ENCODE measurements at places on chromosomes 2 and 18.

DNA sequence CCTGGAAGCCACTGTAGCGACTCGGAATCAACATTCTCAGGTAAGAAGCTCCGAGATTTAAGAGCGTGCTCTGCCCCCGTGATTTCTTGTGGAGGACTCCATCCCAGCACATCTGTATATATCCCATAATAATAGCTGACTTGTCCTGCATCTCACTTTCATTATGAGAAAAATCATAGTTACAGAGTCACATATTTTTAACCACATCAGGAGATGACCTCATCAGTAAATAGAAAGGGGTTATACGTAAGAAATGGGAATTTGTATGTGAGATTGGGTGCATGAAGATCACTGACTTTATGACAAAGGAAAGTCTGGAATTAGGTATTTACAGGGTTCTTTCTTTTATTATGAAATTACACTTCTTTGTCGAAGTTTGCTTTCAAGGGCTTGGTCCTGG is 16.4 kb upstream of the TMEM18 start:
- no peak for DNase-seq

GRCh38 chr18:55743736-55744135 is 155.7 kb upstream of the TCF4 start:
- DNase-seq, result no peak

DNA sequence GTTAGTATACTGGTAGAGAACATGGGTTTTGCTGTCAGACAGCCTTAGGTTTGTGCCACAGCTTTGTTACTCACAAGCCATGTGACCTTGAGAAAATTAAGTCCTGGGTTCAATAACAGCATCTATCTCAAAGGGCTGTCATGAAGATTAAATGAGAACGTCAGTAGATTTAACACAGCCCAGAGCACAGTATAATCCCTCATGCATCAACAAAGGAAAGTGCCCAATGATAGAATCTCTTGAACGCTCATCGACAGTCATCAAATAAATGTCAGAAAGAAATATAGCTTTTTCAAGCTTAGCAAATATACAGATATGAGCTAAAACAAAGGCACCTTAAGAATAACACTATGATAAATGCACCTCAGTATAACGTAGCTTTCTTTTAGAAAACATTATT is 22.3 kb downstream of the CUL3 start:
- no peak for DNase-seq

GRCh38 chr18:48027401-48027963 is 97.0 kb upstream of the SMAD2 start:
- DNase-seq, result no peak

GRCh38 chr2:101306410-101306809 is 2.1 kb downstream of the RNF149 start:
- DNase-seq, result no peak

DNA sequence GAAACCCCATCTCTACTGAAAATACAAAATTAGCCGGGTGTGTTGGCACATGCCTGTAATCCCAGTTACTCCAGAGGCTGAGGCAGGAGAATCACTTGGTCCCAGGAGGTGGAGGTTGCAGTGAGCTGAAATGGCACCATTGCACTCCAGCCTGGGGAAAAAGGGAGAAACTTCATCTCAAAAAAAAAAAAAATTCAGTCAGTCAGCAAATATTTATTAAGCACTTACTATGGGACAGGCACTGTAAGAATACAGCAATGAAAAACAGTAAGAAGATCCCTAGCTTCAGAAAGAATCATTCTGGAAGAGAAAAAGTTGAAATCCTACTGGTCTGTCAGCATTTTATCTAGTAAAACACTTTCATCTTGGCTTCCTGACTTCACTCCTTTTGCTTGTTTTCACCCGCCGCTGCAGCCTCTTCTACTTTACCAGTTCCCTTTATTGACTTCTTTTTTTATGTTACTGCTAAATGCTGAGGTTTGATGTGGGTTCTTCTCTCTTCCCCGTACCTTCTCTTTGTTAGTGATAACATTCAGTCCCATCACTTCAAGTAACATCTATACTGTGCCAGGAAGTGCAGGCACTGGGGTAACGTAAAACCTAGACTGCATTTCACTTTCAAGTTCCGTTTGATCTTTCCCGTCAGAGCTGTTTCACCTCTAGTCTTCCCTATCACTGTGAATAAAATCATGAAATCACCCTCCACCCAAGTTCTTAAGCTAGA is 10.8 kb upstream of the TAF4B start:
- peak; percentile 16 for DNase-seq

- no peak for DNase-seq
Observed at GRCh38 chr2:44112096-44112495, 56.6 kb upstream of the PPM1B start.
